ENCODE measurements at places on chromosomes 13 and 19.

DNA sequence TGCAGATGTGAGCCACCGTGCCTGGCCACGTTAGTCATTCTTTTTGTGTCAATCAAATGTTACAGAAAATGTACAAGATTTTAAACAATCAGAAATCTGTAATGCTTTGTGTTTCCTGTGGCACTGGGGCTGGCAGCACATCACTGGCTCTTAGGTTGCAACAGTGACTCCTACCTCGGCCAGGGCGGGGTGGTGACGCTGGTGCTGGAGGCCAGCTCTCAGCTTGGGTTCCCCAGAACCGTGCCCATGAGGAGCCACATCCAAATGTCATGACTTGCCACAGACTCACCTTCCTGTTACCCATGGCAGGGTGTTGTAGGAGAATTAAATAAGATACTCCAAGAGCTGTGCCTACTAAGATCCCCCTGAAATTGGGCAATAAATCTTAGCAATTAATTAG lies 161.7 kb downstream of the TEX29 start:
- DNase-seq, result no peak

DNA sequence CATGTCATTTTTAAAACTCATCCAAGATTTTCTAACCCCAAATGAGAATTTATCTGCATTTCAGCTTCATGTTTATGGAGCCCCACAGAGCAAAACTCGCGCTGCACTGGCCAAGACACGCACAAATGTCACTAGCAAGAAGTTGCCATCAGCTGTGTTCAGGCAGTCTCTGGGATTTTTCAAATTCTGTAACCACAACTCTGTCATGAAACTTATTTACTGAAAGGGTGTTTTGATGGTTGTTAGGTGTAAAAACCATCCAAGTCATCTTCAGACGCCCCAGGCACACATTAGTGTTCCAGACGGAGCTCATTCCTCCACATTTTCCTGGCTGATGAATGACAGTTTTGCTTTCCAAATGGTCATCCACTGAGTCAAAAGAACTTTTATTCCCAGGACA lies 63.4 kb downstream of the SLC7A1 start:
- no peak for DNase-seq

DNA sequence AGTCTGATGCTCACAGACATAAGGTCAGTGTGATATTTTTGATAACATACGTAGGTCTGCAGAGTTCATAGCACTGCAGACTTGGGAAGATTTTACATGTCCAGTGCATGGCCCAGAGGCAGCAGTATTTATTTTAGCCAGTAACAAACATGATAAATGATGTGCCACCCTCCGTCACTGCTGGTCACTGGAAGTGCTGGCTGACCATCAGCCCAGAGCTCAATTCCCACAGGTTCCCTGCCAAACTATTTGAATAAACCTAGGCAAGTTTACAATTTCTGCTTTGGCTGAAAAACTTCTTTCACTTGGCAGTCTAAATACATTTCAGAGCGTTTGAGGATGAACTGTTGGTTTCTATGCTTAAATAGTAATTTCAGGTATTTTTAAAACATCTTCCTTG lies 135.5 kb upstream of the EDNRB start:
- no peak for DNase-seq

DNA sequence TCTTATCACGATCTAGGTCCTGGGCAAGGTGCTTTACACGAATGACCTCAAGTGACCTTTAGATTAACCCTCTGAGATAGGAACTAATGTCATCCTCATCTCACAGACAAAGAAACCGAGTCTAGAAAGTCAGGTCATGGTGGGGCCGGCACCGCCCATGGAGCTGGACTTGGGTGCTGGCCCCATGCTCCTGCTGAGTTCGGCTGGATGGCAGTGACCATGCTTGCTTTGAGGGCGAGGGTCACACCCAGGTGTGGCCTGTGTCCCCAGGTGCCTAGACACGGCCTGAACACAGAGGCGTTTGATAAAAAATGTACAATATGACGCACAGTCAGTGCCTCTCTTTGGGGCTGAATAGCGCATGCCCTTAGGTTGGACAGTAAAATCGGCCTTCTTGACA lies 26.8 kb downstream of the COL4A2 start:
- no peak for DNase-seq

GRCh38 chr13:112103961-112104880 lies 37.3 kb downstream of the SOX1 start:
- DNase-seq, result no peak

DNA sequence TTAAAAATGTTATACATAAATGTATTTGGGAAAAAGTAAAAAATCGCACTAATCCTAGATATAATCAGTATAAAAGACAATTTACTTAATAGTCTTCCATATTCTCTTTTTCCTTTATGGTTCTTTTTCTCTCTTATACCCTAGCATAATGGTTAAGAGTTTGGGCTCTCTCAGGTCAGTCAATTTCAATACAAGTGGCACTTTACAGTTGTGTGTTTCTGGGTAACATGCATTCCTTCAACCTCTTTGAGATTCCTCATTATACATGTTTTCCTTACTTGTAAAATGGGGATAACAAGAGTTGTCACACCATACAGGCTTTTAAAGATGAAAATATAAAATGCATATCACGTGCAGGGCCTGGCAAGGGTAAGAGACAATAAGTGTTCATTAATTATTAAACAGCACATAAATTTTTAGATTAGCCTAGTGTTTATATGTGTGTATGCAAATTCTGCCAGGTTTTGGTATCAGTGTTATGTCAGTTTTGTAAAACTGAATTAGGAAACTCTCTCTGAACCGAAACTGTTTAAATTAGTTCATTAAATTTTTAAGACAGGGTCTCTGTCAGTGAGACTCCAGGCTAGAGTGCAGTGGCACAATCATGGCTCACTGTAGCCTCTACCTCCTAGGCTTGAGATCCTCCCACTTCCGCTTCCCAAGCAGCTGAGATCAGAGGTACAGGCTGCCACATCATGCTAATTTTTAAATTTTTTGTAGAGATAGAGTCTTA lies 49.8 kb downstream of the ELF1 start:
- peak; percentile 48 for DNase-seq

DNA sequence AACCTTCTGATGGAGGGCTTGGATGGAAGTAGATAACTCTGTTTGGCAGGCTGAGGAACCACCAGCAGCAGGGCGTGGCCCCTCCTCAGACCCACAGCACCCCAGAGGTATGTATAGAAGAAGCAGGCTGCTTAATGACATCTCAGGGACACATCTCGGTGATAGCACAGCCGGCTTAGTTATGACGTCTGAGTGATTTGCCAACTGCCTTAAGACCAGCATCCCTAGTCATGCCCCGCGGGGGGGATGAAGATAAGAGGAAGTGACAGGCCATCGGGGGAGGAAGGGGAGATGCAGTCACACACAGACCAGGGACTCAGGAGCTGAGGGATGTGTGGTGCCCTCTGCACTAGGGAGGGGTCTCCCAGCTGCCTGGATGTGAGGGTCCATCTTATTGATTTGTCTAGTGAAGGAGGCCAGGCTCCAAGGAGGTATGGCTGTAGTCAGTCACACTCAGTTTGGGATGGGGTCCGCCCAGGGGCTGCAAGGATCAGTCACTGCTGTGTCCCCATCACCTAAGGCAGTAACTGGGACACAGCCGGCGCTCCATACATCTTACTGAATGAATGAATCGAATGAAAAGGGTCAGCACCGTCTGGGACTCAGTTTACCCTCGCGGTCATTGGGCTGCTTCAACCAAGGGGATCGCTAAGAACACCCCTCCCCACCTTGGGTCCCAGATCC lies 19.2 kb upstream of the ERCC1 start:
- no peak for DNase-seq

- peak; percentile 1 for DNase-seq
These were observed 1551.8 kb downstream of the SLITRK1 start for GRCh38 chr13:82330499-82330898.

DNA sequence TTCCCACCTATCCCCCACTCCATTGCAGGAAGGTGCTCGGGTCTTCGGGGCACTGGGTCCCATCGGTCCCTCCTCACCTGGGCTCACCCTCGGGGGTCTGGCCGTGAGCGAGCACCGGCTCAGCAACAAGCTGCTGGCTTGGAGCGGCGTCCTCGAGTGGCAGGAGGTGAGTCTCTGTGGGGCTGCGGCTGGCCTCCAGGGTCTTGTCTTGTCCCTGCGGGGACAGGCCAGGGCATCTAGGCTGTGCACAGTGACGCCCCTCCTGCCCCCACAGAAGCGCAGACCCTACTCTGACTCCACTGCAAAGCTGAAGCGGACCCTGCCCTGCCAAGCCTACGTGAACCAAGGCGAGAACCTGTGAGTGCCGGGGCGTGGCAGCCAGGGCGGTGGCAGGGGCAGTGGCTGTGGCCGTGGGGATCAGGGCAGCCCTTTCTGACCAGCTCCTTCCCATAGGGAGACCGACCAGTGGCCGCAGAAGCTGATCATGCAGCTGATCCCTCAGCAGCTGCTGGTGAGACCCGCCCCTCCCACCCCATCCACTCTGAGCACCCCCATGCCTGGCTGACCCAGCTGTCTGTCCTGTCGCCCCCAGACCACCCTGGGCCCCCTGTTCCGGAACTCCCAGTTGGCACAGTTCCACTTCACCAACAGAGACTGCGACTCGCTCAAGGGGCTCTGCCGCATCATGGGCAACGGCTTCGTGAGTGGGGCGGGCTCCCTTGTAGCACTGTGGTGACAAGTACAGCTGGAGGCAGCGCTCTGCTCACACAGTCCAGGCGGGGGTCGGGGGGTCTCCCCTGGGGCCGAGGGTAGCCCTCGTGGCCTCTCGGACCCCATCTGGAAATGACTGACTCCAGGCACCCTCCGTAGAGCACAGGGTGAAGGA lies 3.7 kb downstream of the PTOV1 start:
- DNase-seq, result no peak

GRCh38 chr13:51728972-51729371 lies 75.0 kb downstream of the DHRS12 start:
- no peak for DNase-seq
